Skin of body (tissue), 3 donors: ENCODE measurements at places on chromosomes 7 and 10. TPM values are rescaled to one million over a fixed set of nuclear protein-coding genes. Genes with fewer than 3 reads are reported as not detected.
A peak's percentile ranks its signal among the peaks of the same experiment; 100 is the strongest.

The FKBP6 gene
- not detected for total RNA-seq

DNA sequence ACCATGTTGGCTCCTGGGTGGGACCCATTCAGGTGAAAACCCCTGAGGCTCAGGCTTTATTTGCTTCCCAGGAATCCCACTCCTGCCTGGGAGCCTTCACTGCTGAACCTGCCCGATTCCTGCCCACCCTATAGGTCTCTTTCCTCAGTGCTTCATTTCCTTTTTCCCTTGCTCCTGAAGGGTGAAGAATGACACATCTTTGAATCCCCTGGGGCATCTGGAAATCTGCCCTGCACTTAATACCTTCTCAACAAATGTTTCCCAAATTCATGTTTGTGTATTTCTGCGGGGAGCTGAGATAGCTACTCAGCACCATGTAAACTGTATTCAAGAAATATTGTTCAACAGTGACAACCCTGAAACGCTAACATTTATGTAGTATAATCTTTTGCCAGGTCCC is 10.3 kb upstream of the PCBD1 start:
- DNase-seq, result no peak

The ZNF716 gene
- not detected for total RNA-seq

The GNGT1 gene
- total RNA-seq, result not detected

The CCDC146 gene
- total RNA-seq, result 18.2 TPM

- no peak for DNase-seq
Measured at GRCh38 chr7:104793066-104793465, 220.9 kb upstream of the KMT2E start.

DNA sequence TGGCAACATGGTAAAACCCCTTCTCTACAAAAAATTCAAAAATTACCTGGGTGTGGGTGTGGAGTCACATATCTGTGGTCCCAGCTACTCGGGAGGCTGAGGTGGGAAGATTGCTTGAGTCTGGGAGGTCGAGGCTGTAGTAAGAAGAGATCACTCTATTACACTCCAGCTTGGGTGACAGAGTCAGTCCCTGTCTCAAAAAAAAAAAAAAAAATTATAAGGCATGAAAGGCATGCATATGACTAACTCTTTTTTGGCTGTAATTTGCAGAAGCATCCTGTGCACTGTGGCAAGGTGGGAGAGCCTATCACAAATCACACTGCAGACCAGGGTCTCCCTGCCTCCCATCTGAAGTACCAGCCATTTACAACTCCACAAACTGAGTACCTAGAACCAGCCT is 14.1 kb upstream of the MYPN start:
- no peak for DNase-seq

DNA sequence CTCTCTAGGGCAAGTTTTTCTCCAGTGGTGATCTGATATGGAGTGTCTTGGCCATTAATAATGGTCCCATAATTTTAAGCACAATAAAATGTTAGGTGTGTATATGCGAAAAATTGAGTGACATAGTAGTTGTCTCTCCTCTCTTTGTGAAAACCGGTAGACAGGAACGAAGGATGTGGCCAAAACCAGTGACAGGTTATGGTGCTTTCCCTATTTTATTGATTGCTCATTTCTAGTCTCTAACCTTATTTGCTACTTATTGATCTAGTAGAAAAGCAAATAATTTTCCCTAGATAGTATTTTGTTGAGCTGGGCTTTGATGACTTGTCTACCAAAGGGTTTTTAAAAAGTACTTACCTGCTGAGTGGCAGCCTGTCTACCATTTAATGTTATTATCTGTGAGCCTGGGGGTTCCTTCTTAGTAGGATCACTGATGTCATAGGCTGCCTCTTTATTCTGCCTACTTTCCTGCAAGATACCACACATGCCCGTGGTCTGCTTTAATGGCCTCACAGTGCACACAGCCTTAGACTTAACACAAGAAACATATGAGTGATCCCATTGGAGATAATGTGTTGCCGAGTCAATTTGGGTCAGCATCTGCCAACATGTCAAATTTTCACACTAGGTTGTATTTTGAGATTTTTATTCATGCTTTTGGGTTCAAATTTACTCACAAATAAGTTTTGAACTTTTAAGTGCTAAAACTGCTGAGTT is 100.0 kb downstream of the AUTS2 start:
- no peak for DNase-seq

DNA sequence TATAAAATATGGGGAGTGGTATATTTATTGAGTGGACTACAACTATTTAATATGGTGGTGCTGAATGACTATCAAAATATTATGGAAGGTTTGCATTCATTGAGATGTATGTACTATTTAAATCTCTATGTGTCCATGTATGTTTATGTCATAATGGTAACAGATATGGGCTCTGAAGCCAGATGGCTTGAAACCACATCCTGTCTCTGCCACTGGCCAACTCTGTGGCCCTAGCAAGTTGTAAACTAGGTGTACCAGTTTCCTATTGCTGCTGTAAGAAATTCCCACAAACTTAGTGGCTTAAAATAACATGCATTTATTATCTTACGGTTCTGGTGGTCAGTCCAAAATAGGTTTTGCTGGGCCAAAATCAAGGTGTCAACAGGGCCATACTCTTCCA is 198.1 kb upstream of the NFE2L3 start:
- no peak for DNase-seq

The VWA2 gene
- 19.5 TPM for total RNA-seq

The TEX47 gene
- not detected for total RNA-seq

DNA sequence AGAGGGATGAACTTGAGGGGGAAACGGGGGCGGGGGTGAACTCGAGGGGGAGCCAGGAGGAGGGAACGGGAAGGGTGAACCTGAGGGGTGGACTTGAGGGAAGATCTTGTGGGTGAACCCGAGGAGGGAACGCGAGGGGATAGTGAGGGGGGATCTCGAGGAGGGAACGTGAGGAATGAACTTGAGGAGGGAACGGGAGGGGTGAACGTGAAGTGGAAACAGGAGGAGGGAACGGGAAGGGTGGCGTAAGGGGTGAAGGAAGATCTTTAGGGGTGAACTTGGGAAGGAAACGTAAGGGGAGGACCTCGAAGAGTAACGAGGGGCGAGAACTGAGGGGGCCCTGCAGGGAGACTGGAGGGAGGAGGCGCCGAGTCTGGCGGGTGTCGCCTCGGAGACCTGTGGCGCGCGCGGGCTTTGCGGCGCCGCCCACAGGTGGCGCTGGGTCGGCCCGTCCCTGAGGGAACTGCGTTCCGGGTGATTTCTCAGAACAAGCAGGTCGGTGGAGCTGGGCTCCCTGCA is 651 bp downstream of the MYO3A start:
- DNase-seq, result no peak

The CFAP70 gene
- total RNA-seq, result 3.4 TPM

- DNase-seq, result no peak
Measured at GRCh38 chr10:69866688-69867461, 65.2 kb downstream of the COL13A1 start.

The EBLN1 gene
- total RNA-seq, result not detected

The GBX1 gene
- 0.30 TPM for total RNA-seq

DNA sequence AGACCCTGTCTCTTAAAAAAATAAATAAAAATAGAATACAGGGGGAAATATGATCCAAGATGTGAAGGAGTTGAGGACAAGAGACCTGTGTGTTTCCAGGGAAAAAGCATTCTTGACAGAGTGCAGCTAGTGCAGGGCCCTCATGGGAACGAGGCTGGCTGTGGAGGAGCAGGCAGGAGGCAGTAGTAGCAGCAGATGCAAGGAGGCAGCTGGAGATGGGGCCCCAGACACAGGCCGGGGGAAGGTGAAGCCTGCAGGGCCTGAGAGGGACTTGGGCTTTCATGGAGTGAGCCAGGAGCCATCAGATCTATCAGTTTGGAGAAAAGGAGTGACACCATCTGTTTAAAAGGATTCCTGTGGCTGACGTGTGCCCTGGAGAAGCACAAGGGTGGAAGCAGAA is 71.4 kb upstream of the ZNF438 start:
- DNase-seq, result no peak

DNA sequence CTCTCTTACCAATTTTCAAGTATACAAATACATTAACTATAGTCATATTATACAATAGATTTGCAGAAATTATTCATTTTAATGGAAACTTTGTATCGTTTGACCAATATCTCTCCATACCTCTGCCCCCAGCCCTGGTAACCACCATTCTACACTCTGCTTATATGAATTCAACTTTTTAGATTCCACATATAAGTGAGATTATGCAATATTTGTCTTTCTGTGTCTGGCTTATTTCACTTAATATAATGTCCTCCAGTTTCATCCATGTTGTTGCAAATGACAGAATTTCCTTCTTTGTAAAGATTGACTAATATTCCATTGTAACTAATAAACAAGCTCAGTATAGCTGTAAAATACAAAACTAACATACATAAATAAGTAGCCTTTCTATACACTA is 55.4 kb downstream of the A1CF start:
- no peak for DNase-seq

DNA sequence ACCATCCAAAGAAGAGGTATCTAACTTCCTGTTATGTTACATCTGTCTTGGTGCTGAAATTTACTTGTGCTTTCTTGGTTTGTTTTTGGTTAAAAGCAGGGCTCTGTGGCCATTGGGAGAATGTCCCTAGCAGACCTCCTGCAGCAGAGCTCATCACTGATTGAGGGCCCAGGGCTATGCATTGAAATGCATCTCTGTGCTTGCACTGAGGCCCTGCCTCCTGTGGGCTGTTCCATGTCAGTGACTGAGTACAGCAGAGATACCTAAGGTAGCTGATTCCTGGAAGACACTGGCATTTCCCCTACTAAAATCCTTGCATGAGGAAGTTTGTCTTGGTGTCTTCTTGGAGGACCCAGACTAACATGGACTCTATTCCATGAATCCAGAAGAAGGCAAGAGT is 213.9 kb downstream of the FRMD4A start:
- no peak for DNase-seq

The FZD1 gene
- total RNA-seq, result 15.9 TPM

The HMX3 gene
- total RNA-seq, result not detected

The NUTM2E gene
- 0.20 TPM for total RNA-seq

The AKR1C1 gene
- total RNA-seq, result 2.5 TPM

The ARID5B gene
- 68.3 TPM for total RNA-seq

- DNase-seq, result no peak
Measured at GRCh38 chr7:39212876-39213275, 235.2 kb downstream of the POU6F2 start.

The VSTM4 gene
- 40.5 TPM for total RNA-seq

- DNase-seq, result peak; percentile 57
Measured at GRCh38 chr10:27153845-27154193, 365 bp downstream of the YME1L1 start.

The TMEM176B gene
- total RNA-seq, result 24.6 TPM
